Type B pancreatic cell (in vitro differentiated cells): ENCODE measurements at places on chromosomes 7 and 10.

- no peak for DNase-seq
Observed at GRCh38 chr10:102306710-102307109, 61.4 kb downstream of the GBF1 start.

- DNase-seq = no peak
Observed at GRCh38 chr7:114765331-114766040, 156.4 kb upstream of the MDFIC start.

DNA sequence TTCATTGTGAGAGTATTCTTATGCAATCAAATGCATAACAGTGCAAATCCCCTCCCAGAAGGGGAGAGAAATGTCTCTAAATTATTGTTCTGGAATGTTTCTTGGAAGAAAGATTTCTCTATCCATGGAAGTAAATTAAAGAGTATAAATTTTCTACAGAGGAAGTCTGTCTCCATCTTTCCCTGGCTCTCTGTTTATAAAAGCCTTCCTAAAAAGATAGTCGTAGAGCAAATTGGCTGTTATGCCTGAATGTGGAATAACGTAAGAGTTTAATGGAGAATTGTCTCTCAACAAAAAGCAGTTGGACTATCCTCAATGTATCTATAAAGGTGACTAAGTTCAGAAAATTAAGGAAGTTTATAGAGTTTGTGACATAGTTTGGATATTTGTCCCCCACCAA, 76.3 kb downstream of the GNAT3 start:
- DNase-seq = no peak

DNA sequence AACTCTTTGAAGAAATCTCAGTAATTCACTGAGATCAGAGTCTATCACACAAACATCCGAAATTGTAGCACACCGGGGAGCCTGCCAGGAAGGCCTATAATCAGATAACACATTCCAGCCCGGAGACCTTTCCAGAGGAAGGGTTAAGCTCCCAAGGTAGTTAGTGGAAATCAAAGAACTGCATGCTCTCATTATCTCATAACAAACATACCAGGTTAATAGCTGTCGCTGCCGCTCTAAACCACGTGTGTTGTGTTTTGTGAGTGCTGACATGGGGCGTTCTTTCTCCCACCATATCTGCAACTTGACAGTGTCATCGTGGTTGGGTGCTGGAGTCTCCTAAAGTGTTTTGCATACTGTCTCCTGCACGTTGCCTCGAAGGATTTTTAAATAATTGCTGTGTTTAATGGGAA, 120.7 kb upstream of the CARD11 start:
- no peak for DNase-seq

GRCh38 chr7:79050603-79051002, 402.9 kb downstream of the MAGI2 start:
- no peak for DNase-seq

DNA sequence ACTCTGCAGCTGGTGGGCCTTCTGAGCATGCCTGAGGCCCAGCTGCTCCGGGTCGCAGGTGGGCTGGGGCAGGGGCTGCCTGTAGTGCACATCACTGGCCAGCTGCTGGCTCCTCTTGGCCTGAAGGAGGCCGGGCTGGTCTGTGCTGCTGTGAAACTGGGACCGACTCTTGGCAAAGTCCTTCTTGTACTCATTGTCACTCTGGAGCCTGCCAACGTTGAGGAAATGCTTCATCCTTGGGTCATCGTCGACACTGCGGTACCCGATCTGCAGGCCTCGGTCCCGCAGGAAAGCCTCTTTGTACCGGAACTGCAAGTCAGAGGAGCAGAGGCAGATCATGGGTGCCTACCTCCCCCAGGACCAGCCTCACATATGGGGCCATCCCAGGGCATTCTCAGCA, 37.7 kb downstream of the HABP2 start:
- no peak for DNase-seq

DNA sequence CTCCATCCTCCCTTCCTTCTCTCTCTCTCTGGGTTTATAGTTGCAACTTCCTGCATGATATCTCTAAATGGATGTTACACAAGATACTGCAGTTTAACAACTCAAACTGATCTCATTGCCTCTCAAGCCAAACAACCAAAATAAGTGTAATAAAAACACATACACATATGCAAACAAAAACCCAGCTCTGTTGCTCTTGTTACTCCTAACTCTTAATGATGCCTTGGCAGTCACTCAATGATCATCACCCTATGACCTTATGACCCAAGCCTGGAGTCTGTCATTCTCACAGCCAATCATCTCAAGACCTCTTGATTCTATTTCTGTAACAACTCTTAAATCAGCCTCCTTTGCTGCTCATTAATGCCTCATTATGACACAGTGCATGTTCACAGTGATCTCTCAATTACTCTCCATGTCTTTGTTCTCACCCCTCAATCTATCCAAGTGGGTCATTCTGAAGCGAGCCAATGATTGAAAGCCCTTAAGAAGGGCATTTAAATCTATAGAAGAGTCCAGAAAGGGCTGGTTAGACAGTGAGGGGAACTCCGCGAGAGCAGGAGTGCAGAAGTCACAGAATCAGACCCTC, 210.9 kb downstream of the INHBA start:
- DNase-seq = no peak

GRCh38 chr7:50149369-50149768, 56.3 kb upstream of the ZPBP start:
- DNase-seq = no peak

DNA sequence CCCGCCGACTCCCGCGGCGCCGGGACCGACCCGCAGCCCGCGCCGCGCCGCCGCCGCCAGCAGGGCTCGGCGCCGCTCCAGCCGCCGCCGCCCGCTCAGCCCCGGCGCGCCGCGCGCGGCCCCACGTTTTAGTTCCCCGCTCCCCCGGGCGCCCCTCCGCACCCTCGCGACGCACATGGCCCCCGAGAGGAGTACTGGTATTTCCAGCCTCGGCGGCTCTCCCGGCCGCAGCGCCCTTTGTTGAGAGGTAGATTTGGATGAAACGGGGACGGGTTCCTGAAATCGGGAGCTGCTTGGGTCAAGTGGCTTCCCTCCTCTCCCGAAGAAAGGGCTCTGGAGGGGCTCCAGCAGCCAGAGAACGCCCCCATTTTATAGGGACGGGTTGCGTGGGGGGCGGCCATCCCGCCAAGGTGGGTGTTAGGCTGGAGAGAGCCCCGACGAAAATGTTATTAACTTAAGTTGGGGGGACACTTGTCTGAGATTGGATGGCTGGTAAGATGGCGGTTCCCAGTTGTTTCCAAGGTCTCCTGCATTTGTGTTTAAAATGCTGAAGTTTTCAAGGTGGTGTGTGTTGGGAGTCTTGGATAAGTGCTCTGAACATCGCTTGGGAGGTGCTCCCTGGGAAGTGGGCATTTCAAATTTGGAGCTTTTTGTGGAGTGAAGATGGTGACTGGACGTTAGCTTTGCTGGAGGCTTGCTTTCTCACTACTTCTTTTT, 1.2 kb downstream of the BMI1 start:
- no peak for DNase-seq

GRCh38 chr10:71810048-71810750, 36.9 kb upstream of the VSIR start:
- DNase-seq = no peak

DNA sequence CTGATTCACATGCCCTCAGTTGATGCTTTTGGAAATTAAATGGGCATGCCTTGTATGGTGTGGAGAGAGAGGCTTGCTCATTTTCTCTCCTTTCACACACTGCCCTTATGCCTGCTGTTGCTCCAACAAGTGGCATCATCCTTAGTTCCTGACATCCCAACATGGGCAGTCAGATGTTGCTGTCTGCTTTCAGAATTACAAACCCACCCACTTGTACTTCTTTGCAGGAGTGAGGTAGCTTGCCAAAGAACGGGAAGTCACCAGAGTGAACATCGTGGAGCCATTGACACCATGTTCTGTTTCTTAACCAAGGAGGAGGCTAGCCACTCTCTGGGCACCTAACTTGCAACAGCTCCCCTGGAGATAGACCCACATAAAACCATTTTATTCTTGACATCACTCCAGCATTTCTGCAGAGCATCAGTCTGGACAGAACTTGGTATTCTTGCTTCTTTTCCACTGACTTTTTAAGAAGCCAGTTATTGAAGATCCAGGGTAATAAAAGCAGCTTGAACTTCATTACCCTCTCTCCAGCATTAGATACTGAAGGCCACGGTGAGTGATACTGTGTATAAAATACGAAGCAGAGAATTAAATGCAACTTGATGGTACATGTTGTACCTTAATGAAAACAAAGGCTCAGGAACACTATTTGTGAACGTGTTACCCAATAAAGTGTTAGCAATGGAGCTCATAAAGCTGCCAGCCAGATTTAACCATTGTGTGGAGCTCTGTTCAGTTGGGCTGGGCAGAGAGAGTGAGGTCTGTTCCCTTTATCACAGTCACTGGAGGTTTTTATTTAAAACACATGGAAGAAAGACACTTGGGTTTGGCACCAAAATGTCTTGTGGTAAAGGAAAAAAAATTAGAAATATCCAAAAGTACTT, 195.8 kb upstream of the HABP2 start:
- no peak for DNase-seq

DNA sequence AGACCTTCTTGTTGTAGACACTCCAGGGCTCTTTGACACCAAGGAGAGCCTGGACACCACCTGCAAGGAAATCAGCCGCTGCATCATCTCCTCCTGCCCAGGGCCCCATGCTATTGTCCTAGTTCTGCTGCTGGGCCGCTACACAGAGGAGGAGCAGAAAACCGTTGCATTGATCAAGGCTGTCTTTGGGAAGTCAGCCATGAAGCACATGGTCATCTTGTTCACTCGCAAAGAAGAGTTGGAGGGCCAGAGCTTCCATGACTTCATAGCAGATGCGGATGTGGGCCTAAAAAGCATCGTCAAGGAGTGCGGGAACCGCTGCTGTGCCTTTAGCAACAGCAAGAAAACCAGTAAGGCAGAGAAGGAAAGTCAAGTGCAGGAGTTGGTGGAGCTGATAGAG, 5.5 kb downstream of the GIMAP7 start:
- no peak for DNase-seq

- no peak for DNase-seq
Observed at GRCh38 chr10:109859221-109859620, 64.1 kb downstream of the XPNPEP1 start.

DNA sequence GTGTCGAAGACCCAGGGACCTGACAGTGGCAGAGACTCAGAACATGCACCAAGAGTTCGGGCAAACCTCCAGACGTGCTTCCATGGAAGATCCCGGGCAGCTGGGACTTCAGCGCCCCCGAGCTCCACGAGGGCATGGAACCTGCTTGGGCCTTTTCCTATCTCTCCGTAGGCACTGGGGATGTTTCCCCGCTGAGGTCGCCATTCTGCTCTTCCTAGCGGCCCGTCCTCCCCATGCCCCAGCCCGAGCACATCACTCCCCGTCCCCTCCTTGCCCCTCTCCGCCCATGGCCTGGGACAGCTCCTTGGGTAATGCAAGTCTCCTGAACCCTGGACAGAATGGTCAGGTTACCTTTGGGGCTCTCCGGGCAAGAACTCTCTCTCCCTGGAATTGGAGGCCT, 32.3 kb upstream of the SHH start:
- no peak for DNase-seq
